GM03348 (cell line): ENCODE measurements at places on chromosomes 1 and 21.
A peak's percentile ranks its signal among the peaks of the same experiment; 100 is the strongest.

GRCh38 chr21:37294679-37295078 lies 27.5 kb upstream of the VPS26C start:
- peak; percentile 17 for DNase-seq

- peak; percentile 78 for DNase-seq
Observed at GRCh38 chr1:156704930-156705320, 458 bp downstream of the CRABP2 start.

DNA sequence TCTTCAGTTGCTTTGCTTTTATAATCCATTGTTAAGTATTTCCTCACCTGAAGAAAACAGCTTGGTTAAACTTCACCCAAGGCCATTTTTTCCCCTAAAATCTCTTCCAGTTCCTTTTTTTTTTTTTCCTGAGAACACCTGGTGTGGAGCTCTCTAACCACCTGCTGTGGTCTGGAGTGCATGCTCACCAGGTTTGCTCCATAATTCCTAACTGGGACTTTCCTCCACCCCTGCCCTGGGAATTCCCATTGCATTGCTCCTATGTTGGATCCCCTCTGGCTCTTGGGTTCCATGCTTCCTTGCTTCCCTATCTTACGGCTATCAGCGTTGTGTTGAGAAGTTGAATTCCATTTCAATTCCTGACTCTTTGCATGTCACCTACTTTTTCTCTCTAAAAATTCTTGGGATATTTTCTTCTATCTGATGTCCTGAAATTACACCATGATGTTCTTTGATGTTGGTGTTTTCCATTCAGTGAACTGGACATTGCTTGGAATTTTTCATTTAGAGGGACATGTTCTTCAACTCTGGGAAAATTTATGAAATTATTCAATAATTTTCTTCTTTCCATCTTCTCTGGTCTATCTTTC lies 19.6 kb upstream of the DYRK1A start:
- no peak for DNase-seq

GRCh38 chr1:109740615-109741373 lies at the start of gene GSTM3:
Gene GSTM3 (minus strand): TSS chr1:109741038. CDS start chr1:109740287, 751 bp downstream.
- no peak for DNase-seq

- DNase-seq: no peak
Observed at GRCh38 chr1:230735447-230735846, 11.7 kb upstream of the CAPN9 start.

DNA sequence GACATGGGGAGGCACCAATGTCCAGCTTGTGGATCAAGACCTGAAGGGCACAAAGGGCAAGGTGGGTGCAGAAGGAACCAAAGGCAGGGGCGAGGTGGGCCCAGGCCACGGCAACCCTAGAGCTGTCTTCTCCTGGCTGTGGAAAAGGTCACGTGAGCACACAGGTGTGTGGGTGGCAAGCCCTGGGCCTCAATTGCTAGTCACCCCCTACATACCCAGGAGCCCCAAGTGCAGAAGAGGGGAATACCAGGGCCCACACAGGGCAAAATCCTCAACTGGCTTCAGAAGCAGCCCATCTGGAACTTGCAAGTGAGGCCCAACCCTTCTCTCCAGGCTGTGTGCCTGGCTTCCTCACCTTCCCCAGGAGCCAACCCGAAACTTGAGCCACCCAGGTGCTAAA lies 25.6 kb downstream of the ZBTB17 start:
- no peak for DNase-seq

- no peak for DNase-seq
Observed at GRCh38 chr1:192530254-192530653, 45.3 kb upstream of the RGS1 start.

DNA sequence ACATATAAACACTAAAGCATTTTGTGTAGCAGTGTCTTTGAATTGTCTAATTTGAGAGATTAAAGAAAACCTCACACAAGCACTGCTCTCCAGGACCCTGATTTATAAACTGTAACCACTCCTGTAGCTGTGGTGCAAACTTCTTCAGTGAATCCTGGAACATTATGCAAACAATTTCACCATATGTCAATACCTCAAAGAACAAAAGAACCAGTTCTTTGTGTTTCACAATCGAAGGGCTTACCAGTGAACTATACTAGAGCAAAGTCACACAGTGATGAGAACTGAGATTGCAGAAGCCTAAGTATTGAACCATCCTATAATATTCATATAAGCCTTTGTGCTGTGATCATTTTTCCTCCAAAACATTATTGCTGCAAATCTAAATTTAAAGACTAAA lies 21.5 kb downstream of the DPH5 start:
- peak; percentile 19 for DNase-seq

DNA sequence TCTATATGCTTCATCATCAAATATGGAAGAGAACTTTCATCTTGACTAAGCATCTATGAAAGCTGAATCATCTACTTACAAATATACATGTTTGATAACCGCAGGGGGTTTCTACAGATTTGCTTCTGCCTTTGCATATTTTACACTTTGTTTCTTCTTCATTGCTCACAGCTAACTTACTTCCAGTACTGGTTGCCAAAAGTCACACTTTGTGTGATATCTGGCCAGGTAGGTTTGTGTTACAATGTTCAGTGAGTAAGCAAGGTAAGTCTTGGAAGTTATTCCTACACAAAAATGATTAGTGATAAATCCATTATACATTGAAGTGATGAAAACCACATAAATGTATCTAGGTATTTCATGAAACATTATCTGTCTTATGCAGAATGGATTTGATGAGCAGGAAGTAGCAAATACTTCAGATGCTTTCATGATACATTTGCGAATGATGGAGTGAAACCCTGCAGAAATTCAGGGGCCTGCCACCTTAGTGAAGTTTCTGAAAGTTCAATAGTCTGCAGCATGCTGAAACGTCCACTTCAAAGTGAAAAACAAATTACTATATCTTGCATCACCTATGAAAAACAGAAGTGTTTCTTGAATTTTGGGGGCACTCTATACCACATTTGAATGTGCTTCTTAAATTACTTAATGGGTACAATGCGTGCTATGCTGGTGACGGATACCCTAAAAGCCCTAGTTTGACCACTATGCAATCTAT lies 187.3 kb downstream of the ATP6V1G3 start:
- no peak for DNase-seq

DNA sequence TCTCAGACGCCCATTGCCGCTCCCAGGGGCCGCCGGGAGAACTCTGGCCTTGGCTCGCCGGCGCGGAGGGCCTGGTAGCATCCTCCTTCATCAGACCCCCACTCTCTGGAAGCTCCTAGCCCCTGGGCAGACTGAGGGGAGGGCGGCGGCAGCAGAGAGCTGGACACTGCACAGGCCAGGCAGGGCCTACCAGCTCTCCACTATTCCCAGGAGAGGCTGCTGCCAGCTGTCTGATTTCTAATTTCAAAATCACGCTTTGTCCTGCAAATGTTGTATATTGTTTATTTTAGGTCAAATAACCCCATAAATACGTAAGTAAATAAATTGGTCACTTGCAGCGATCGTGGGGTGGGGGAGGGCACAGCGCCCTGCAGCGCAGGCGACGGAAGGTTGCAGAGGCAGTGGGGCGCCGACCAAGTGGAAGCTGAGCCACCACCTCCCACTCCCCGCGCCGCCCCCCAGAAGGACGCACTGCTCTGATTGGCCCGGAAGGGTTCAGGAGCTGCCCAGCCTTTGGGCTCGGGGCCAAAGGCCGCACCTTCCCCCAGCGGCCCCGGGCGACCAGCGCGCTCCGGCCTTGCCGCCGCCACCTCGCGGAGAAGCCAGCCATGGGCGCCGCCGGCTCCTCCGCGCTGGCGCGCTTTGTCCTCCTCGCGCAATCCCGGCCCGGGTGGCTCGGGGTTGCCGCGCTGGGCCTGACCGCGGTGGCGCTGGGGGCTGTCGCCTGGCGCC lies at the start of gene MTARC1:
TSS of gene MTARC1 (plus strand) at position 577 of the 732 bp plus-strand sequence. CDS start at position 609, 32 bp downstream.
- DNase-seq: peak; percentile 86

DNA sequence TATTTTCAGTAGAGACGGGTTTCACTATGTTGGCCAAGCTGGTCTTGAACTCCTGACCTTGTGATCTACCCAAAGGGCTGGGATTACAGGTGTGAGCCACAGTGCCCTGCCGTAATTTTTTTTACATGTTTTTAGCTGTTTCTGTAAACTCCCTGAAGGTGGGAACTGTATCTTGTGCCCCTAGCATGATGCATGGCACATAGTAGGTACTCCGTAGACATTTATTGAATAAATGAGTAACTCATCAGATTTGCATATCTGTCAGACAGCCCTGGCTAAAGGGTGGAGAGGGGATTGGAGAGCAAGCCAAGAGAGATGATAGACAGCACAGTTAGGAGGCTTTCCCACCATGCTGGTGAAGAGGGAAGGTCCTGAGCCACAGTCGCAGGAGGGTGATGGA lies 247.2 kb downstream of the NFIA start:
- DNase-seq: no peak

GRCh38 chr1:100038660-100039287 lies 69.0 kb downstream of the SLC35A3 start:
- DNase-seq: no peak

DNA sequence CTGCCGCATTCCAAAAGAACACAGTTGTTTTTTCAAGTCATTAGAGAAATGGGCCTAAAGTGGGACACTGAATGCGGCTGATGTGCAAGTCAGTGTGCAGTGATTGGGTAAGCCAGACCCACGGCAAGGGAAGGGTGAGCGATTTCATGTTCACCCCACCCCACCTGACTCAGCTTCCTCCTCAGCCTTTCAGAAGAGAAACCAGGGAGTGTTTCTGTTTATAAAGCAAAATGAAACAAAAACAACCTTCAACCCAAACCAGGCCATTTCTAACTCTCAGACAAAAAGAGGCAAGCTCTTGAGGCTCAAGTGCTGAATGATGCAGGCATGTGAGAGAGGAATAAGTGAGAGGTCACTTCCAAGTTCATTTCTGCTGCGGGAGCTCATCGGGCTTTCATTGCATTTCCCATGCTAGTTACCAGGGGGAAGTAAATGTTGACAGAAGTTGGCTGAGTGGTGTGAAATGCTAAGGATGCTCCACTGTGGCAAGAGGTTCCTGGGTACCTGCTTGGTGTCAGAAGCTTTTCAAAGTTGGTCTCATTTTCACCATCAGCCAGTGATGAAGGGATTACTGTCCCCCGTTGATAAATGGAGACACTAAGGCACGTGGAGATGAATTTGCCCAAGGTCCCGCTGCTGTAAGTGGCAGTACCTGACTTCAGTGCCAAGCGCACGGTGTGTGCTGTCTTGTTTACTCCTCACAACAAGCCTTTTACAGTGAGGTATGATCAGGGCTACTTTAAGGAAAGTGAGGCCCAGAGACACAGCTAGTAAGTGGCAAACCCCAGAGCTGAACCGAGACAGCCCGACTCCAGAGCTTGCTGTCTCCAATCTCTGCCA lies 29.1 kb downstream of the STPG1 start:
- peak; percentile 44 for DNase-seq

DNA sequence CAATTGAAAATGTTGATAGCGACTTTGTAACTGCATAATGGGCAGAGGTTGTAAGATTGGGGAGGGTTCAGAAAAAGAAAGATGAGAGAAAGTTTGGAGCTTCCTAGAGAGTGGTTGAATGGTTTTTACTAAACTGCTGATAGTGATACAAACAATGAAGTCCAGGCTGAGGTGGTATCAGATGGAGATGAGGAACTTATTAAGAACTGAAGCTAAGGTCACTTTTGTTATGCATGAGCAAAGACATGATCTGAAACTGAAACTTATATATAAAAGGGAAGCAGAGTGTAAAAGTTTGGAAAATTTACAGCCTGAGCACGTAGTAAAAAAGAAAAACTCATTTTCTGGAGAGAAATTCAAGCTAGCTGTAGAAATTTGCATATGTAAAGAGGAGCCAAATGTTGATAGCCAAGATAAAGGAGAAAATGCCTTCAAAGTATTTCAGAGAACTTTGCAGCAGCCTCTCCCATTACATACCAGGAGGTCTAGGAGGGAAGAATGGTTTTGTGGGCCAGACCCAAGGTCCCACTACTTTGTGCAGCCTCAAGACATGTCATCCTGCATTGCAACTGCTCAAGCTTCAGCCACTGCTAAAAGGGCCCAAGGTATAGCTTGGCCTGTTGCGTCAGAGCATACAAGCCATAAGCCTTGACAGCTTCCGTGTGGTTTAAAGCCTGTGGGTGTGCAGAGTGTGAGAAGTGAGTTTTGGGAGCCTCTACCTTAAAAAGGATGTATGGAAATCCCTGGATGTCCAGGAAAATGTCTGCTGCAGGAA lies 843.9 kb downstream of the AMY1C start:
- DNase-seq: no peak

DNA sequence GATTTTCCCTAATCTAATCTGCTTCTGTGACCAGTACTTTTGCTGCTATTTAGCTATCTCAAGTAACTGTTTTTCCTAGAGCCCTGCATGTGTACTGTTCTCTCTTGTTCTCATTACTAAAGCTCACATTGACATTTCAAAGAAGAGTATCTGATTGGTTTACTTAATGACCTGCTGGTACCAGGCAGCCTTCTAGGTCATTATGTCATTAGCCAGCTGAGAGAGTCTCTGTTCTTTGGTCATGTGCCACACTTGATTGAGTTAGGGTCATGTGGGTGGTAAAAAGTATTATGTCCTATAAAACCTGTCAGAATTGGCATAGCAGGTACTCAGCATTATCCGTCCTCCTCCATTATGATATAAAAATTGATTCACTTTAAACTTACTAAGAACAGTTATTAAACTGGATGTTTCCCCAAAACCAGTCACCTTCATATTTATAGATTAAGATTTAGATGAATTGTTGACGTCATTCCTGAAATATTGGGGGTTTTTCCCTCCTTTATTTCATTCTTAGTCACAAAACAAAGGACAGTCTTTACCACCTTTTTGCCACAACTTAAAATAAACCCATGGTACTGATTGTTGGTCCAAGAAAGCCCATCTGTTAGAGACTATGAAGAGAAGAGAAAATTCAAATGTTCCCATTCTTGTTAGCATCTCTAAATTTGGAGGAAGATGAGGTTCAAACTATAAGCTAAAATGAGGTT lies 22.2 kb downstream of the FNDC5 start:
- no peak for DNase-seq

GRCh38 chr1:23026568-23026967 lies 7.3 kb downstream of the KDM1A start:
- DNase-seq: no peak

DNA sequence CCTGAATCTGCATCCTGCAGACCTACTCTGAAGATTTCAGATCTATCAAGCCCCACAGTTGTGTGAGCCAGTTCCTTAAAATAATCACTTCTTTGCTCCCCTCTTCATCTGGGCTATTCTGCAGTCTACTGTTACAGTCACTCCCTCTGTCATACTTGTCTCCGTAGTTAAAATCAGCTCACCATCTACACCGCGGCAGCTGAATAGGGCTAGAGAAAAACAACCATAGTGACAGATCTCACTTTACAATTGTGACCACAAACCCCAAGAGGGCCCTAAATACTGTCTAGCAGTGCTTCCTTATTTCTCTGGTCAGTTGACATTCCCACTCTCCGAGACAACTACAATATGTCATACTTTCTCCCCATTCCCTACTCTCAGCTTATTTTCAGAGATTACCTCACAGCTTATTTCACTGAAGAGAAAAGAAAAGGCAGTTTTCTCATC lies 12.9 kb downstream of the DESI2 start:
- DNase-seq: no peak

- no peak for DNase-seq
Observed at GRCh38 chr21:36700971-36701755, 2.2 kb downstream of the SIM2 start.
